ENCODE measurements at places on chromosomes 5 and 9.

- no peak for DNase-seq
These were observed 4.2 kb upstream of the PTGER4 start for GRCh38 chr5:40675396-40676133.

- DNase-seq: no peak
These were observed 319.0 kb upstream of the PTGER4 start for GRCh38 chr5:40360685-40361084.

DNA sequence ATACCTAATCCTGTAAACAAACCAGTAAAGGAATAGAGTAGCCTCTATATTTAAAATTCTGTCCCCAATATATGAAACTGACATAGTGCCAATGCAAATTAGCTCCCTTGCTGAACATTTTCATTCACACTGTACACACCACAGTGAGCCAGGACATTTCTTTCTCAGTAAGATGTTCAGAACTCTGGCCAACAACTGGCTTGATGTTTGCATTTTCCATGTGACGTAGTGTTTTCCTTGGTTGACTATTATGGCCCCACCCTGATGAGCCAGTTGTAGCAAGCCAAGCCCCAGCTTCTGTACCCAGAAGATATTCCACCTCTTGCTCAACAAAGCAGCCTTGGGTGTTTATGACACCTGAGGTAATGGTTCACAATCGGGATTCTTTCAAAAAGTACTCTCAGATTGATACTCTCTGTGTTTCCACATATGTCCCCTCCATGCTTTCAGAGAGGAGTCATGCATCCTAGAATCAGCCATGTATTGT, 17.7 kb upstream of the ANXA1 start:
- DNase-seq: no peak

GRCh38 chr5:18652404-18653215, 1018.4 kb downstream of the TAF11L14 start:
- DNase-seq: no peak

DNA sequence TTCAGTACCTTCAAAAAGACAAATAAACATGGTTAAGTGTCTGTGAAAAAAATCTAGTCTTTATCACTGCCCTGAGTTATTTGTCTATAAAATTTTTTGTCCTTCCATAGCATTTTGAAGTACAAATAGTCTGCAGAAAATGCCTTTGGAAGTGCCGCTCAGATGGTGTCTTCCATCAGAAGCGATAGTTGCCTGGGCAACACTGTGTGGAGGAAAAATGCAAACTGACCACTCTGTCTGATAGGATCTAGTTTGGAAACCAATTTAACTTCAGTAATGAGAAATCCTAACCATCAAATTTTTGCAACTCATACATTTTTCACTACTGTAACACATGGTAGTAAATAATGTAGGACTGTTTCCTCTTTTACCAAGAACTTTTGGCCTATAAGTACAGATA, 449.9 kb downstream of the PRELID2 start:
- no peak for DNase-seq

GRCh38 chr5:66671305-66671704, 75.1 kb downstream of the MAST4 start:
- DNase-seq: no peak

GRCh38 chr5:1793301-1793740, 6.3 kb downstream of the MRPL36 start:
- no peak for DNase-seq

- no peak for DNase-seq
These were observed 208.8 kb downstream of the ERCC6L2 start for GRCh38 chr9:96084331-96084734.

GRCh38 chr5:159419576-159419975, 89.3 kb upstream of the IL12B start:
- DNase-seq: no peak

GRCh38 chr5:92518318-92518904, 1062.6 kb downstream of the NR2F1-AS1 start:
- peak; percentile 72 for DNase-seq

GRCh38 chr9:129748249-129748648, 4.6 kb downstream of the PTGES start:
- peak; percentile 34 for DNase-seq

DNA sequence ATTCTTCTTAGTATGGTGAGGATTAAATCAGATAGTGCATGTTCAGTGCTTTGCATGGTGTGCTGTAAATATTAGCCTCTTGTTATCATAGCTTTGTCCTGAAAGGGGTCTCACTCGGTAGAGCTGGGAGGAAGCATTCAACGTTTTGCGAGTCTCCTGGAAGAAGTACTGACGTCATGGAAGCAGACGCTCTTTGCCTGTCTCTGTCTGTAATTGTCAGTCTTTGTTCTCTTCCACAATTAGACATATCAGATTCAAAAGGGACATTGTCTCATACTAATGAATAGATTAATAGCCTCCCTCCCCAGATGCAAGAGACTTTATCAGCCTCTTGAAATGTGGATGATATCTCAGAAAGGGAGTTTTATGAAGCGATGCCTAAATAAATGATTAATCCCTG, 91.8 kb upstream of the CXCL14 start:
- no peak for DNase-seq

DNA sequence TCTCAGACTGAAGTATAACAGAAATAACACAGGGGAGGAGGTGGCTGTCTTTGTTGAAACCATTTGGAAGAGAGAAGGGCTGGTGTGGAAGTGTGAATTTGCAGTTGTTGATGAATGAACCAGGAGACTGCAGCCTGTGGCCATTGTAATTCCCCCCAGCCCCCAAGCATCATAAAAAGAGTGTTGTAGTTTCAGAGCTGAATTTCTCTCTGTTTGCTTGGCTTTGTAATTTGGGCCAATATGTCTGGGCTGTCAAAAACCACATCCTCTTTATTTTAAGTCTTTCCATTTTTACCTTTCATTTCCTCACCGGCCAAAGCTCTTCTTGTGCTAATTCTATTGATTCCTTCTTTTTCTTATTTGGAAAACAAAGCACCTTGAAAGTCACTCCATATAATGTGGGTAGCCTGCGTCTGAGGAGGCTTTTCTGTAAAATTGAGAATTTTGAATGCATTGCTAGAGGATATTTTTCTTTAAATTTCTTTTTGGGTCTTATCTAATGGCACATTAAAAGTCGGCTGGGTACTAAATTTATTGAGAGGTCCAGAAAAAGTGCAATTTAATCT, 383.3 kb downstream of the OSTF1 start:
- no peak for DNase-seq

GRCh38 chr9:134287591-134288491, 38.4 kb upstream of the RXRA start:
- peak; percentile 22 for DNase-seq

GRCh38 chr5:143573568-143574170, 170.2 kb upstream of the NR3C1 start:
- DNase-seq: no peak

DNA sequence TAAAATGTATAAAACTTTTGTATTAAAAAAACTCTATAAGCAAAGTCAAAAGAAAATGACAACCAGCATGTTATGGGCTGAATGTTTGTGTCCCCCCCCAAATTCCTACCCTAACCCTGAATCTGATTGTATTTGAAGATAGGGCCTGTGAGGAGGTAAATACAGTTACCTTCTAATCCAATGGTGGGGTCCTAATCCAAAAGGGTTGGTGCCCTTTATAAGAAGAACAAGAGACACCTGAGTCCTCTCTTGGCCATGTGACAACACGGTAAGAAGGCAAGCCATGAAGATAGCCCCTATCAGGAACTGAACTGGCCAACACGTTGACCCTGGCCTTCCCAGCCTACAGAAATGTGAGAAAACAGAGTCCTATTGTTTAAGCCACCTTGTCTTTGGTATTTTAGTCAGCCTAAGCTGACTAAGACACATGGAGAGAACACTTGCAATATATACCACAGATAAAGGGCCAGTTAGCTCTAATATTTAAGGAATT, 49.7 kb upstream of the AKNA start:
- no peak for DNase-seq

GRCh38 chr9:36149197-36149596, 12.7 kb downstream of the GLIPR2 start:
- peak; percentile 83 for DNase-seq

DNA sequence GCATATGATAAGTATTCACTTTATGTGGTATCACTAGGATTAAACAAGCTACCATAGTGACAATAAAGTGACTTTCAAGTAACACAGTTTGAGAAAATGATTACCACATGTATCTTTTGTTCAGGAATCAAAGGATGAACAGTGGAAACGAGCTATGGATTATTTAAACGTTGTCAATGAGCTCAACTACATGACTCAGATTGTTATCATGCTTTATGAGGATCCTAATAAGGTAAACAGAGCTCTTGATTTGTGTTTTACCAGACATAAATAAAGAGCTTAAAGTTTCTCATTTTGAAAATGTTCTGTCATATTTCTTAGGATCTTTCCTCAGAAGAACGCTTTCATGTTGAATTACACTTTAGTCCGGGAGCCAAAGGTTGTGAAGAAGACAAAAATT, 57.4 kb downstream of the PPIP5K2 start:
- DNase-seq: no peak

GRCh38 chr9:133854765-133855164, 116.6 kb upstream of the SARDH start:
- no peak for DNase-seq

DNA sequence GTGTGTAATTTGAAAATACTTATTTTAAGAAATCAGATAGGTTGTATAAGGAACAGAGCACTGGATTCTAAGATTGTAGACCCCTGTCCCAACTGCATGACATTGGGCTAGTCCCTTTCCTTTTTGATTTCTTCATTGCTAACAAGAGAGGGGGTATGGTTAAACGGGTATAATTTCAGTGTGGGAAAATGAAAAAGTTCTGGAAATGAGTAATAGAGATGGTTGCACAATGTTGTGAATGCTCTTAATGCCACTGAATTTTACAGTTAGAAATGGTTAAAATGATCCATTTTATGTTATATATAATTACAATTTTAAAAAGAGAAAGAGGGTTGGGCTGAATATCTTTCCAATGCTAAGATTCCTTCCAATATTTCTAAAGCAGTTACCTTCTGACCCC, 103.3 kb upstream of the LHFPL2 start:
- DNase-seq: peak; percentile 54

- DNase-seq: peak; percentile 31
These were observed 19.8 kb downstream of the IFT74 start for GRCh38 chr9:26975728-26976707.

DNA sequence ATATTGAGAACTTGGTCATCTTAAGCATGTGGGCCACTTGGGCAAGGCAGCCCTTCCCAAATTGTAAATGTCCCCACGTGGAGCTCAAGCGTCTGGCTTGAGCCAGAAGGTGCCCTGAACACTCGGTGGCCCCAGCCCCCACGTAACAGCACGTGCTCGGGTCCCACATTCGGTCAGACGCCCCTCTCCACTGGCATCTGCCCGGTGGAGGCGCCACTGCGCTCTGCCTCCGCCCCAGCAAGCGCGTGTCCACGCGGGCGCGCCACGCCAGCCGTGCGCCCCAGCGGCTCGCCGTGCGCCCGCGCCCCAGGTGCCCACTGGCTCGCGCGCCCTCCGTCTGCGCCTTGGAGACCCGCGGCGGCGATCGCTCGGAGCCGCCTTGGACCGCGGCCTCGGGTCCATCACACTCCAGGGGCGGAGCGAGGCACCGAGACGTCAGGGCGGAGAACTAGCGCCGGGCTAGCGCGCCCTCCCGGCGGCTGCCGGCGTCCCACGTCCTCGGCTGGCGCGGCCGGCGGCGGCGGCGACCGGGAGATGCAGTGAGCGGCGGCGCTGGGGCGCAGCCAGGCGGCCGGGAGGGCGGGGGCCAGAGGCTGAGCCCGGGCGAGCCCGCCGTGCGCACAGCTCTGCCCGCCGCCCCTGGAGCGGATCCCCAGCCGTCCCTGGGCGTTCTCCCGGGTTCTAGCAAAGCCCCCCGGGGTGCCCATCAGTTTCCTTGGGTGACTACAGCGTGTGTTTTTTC, at the start of gene PALM2AKAP2:
Gene PALM2AKAP2, plus strand, starts transcription at position 488 of the 742 bp plus-strand sequence. CDS start 291 bp downstream, outside the sequence.
- DNase-seq: peak; percentile 24

GRCh38 chr9:121213136-121213806, 11.6 kb upstream of the RAB14 start:
- DNase-seq: peak; percentile 76

DNA sequence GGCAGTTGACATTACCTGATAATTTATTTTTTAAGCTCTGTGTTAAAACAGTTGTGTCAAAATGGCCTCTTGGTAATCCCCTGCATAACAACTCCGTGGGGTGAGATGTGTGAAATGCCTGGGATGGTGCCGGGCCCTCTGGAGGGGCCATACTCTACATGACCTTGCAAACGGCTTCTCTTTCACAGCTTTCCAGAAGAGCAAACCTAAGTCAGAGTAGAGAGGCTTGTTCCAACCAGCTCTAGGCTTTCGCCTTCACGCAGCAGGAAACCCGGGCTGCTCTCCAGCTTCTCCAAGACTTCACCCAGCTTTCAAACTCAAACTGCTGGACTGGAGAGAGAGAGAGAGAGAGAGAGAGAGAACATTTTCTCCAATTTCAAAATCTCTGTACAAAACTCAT, 120.1 kb downstream of the SNX18 start:
- no peak for DNase-seq

DNA sequence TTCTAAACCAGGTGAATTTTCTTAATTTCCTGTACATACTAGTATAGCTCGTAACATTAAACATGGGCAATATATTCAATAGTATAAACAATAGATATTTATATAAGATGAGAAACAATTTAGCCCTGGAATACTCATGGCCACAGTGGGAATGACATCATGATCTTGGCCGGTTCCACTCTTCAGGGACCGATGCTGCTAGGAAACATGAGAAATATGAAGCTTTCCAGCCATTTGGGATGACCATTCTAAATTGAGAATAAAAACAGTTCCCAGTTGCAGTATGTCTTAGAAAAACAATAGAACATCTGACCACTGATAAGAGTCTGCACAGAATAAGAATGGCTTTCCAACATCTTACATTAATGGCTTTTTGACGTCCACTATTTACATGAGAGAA, 33.3 kb upstream of the SLCO6A1 start:
- no peak for DNase-seq

- DNase-seq: peak; percentile 79
These were observed 44.7 kb upstream of the ZNF608 start for GRCh38 chr5:124790895-124791732.

- no peak for DNase-seq
These were observed 46.7 kb downstream of the TNFAIP8 start for GRCh38 chr5:119402555-119402954.

DNA sequence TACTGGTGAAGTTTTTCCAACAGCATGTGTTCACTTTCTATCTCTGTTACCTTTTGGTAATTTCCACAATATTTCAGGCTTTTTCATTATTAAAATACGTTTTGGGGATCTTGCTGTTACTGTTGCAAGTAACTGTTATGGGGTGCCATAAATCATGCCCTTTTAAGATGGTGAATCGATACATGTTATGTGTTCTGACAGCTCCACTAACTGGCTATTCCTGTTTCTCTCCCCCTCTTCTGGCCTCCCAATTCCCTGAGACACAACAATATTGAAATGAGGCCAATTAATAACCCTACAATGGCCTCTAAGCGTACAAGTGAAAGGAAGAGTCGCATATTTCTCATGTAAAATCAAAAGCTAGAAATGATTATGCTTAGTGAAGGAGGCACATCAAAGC, 13.1 kb upstream of the MSH3 start:
- DNase-seq: no peak
